Upper lobe of left lung (tissue), 6 donors: ENCODE measurements at places on chromosomes 3 and 15. TPM values are rescaled to one million over a fixed set of nuclear protein-coding genes. Genes with fewer than 3 reads are reported as not detected.

The ADAMTS7 gene
- total RNA-seq: 3.9 TPM

DNA sequence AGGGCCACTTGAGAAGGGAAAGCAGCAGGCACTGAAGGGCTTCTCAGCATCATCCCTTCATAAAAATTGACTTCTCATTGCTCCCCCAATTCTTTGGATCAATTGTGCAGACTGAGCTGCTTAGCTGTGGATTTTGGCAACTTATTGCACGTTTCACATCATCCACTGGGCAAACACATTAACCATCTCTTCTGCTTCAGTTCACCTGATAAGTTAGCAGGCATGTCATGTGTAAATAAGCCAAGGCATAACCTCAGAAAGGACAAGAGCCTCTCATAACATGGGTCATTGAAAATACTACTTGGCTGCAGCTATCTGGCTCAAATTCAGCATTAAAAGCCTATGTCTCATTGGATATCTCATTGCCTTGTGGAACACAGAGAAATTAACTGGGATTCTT is 366.5 kb downstream of the LRRC3B start:
- DNase-seq: no peak

DNA sequence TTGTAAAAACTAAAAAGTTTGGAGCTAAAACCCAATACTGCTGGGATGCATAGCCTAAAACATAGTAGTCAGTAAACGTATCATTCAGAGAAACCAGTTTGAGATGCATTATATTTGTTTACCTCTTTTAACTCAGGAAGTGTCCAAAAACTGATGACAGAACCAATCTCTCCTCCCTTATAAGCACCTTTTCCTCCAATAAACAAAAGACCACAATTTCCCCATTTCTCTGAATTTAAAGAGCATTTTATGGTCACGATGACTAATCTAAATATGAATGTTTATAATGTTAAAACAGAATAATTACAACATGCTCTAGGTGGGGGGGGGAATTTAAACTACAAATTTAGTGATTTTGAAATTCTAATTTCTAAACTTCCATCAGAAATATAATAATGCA is 58.5 kb downstream of the CEP63 start:
- no peak for DNase-seq

The LYZL4 gene
- total RNA-seq: not detected

GRCh38 chr3:183303690-183304089 is 50.6 kb downstream of the B3GNT5 start:
- no peak for DNase-seq
